ENCODE measurements at places on chromosomes 7 and 10.

- no peak for DNase-seq
These were observed 4.5 kb downstream of the POP7 start for GRCh38 chr7:100710452-100710851.

- peak; percentile 1 for DNase-seq
These were observed 89.2 kb upstream of the PFKP start for GRCh38 chr10:2978111-2978510.

- DNase-seq = no peak
These were observed 1.8 kb upstream of the OPN1SW start for GRCh38 chr7:128777156-128778123.

DNA sequence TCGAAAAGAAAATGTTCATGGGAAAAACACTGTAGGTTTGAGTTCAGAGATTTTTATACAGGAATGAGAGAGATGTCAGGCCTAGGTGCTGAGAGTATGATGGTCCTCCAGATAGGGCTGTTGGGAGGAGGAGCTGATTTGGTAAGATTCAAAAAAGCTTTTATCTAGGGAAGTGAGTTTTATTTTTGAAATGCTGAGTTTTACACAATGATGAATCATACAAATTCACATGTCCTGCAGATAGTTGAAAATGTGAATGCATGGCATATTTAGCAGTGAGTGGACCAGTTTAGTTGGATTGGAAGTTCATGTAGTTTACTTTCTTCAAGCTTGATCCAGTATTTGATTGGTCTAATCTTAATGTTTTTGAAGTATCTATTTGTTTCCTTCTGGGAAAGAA is 154.8 kb downstream of the LRRC4 start:
- DNase-seq = no peak

- no peak for DNase-seq
These were observed 14.5 kb downstream of the CFAP46 start for GRCh38 chr10:132927824-132928223.

DNA sequence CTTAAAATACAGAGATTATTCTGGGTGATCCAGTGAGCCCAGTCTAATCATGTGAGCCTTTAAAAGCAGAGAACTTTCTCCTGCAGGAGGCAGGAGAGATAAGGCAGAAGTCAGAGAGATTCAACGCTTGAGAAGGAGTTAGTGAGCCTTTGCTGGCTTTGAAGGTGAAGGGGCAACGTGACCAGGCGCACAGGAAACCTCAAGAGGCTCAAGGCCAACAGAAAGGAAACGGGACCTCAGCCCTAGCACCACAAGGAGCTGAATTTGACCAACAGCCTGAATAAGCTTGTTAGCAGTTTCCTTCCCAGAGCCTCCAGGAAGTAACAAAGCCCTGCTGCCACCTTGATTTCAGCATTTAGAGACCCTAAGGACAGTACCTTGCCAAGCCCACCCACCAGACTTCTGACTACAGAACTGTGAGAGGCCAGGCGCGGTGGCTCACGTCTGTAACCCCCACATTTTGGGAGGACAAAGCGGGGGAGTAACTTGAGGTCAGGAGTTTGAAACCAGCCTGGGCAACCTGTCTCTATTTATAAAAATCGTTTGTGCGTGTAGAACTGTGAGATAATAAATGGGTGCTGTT is 87.3 kb upstream of the KAT6B start:
- DNase-seq = no peak

DNA sequence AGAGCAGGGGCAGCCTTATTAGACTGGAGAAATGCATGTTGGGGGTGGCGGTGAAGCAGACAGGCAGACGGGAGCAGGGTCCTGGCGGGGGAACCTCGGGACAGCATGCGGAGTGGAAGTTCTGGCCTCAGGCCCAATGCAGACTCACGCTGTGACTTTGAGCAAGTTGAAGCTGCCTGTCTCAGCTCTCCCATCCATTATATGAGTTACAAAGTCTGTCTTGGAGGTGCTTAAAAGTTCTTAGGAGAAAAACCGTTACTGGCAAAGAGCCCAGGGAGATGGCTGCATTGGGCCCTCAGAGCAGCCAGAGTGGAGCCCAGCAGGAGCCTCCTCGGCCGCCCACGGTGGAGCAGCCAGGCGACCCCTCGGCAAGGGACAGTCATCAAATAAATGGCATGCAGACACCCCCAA is 509.5 kb downstream of the PLXNA4 start:
- DNase-seq = no peak

DNA sequence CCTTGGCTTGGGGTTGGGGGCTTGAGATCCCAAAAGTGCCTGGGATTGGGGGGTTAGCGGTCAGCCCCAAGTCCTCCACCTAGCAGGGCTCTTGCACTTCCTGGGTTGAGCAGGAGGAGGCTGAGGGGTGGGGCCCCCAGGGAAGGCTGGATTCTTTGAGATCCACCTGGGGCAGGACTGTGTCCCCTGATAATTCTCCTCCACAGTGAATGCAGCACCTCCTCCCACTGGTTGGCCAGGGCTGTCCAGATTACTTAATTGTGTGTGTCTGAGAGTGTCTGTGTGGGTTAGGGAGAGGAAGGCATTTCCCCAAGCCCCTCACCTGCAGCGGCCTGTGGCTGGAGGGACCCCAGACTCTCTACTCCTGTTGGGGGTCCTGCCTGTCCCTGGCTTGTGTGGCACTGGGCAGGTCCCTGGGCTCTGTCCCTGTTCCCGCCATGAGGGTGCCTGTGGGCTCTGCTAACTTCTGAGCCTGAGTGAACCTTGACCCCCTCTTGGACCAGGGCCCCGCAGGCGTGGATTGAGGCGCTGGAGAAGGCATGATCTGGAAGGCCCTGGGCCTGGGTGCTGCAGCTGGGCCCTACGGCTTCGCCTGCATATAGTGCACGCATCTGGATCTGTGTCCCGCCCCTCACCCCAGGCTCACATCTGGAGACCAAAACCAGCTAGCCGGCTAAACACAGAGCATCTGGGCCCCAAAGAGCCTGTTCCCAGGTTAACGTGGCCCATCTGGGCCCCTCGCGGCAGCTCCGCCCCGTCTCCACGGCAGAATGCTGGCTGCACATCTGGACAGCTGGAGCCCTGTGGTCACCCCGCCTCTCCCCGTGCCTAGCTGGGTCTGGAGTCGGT is 10.4 kb downstream of the TMEM270 start:
- no peak for DNase-seq

DNA sequence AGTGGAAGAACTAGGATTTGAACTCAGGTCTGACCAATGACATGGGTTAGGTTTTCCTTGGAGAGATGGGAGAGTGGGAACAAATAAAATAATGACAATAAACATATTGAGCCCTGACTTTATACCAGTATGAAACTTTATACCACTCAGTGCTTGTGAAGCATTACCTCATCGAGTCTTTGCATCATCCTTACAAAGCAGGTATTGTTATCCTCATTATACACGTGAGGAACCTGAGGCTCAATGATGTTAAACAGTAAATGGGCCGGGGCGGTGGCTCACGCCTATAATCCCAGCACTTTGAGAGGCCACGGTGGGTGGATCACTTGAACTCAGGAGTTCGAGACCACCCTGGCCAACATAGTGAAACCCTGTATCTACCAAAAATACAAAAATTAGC is 47.7 kb downstream of the HHEX start:
- DNase-seq = no peak

- no peak for DNase-seq
These were observed 307.3 kb downstream of the THSD7A start for GRCh38 chr7:11524476-11525397.

DNA sequence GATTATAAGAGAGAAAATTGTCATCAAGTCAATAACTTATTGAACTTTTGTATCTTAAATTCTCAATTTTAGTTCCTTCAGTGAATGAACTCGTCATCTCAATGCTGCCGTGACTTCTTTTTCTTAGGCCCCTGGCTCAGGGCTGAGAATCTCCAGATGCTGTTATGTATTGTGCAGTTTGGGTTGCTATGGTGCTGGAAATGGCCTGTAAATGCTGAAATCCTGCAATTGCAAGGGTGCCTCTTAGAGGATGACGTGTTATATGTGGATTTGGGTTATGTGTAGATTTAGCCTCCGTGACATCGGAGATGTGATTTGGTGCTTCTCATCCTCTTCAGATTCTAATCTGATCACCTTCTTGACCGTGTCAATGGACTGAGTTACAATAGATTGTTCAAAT is 55.7 kb upstream of the ZRANB1 start:
- DNase-seq = no peak

- no peak for DNase-seq
These were observed 11.1 kb upstream of the ACSL5 start for GRCh38 chr10:112362833-112363232.

DNA sequence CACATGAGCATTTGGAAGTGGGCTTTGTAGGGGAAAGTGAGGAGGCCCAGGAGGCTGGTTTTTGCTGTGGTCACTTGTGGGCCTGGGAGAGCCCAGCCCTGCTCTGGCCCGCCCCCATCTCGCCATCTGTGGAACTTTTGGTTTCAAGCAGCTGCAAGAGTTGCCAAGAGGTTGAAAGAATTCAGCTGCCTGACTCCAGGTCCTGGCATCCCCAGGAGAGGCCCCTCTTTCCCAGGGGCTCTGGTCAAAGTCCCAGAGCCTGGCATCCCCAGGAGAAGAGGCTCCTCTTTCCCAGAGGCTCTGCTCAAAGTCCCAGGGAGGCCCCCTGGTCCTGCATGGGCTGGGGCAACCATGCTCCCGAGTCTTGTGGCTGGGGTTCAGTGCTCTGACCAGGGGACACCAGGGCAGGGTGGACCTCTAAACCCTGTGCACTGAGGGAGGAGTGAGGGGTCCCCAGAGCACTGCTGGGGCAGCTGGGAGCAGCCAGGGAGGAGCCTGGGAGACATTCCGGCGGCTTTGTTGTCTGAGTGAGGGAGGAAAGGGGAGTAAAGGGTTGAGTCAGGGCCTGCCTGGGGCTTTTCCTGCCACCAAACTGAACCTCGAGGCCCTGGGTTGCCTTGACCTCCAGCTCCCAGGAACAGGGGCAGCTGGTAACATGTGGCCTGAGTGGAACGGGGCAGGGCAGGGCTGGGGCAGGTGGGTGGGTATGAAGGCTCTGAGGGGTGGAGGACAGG is 27.7 kb upstream of the CSGALNACT2 start:
- DNase-seq = no peak

GRCh38 chr7:31850601-31851000 is 163.6 kb downstream of the PPP1R17 start:
- no peak for DNase-seq

- no peak for DNase-seq
These were observed 121.5 kb upstream of the SH2B2 start for GRCh38 chr7:102165136-102165535.

GRCh38 chr7:156473476-156474240 is 166.9 kb upstream of the RNF32 start:
- DNase-seq = no peak

- no peak for DNase-seq
These were observed 644 bp downstream of the SORBS1 start for GRCh38 chr10:95560278-95561176.

DNA sequence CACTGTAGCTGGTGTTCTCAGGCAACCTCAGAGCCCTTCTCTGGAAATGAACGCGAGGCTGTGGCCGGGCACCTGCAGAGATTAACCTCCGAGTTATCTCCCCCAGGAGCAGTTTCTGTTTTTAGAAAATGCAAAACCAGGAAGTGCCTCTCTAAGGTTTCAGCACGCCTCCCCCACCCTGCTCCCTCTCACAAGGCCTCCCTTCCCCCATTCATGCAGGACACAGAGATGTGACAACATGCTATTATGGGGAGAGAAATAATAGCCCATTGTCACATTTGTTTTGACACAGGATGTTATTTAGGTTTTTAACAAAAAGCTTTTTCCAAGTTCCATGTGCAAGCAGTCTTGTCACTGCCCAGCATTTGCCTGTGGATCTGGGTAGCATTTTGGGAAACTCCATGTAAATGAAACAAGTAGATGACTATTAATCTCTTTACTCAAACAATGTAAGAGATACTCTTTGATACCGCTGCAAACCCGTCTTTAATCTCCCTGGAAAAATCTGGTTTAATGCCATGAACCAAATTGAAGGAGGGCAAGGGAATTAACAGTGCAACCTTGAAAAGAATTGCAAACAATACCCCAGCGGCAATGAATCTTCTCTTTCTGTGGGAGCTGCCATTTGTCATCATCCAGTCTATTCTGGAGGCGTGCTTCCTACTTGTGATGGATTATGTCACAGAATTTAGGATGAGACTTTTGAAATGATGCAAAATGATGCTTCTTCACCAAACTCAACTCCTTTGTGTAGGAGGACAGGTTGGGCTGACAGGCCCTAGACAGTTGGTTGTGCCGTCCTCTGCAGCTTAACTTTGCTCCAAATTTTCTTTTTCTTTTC is 86.5 kb upstream of the NMT2 start:
- peak; percentile 24 for DNase-seq

DNA sequence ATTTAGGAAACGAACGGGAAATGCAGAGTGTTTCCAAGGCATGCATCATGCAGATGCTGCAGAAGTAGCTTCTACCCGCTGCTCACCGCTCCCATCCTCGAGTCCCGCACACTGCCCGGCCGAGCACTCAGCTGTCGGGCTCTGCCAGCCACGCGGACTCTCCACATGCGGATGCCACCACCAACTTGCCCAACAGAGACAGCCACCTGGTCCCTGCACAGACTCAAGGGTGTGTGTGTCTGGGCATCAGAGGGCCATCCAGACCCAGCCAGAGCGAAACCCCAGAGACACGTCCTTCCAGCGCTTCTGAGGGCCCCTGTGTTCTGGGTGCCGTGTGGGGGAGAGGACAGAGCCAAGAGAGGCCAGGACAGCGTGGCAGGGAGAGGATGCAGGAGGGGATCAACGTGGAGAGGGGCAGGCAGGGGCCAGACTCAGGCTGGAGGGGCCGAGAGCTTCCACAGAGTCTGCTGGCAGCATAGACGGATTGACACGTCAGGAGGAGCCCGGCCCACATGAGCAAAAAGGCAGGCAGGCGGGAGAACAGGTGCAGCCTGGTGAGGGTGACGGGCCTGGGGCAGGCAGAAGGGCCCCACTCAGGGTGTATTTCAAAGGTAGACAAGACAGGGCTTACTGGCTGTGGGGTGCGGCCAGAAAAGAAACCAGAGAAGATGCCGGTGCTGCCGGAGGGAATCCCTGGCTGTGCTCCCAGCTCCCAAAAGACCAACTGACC is 18.3 kb downstream of the GPER1 start:
- no peak for DNase-seq

DNA sequence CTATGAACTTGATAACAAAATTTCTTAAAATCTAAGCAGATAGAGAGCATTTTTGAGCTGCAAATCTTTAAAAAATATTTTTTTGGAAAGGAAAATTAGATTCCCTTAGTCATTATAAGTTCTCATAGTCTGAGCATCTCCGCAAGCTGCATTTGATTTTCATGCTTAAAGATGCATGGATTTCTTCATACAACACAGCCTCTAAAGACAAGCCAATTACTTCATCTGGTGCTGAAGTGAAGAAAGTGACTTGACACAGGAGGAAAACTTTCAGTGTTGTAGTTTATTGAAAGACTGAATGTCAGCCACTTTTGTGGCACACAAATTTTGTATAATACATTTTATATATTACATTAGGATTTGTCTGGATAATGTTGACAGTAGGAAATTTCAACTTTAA is 22.5 kb downstream of the SEMA3D start:
- DNase-seq = no peak

GRCh38 chr10:110977662-110978061 is 58.3 kb downstream of the SHOC2 start:
- no peak for DNase-seq

GRCh38 chr7:39465055-39465929 is 100.9 kb upstream of the YAE1 start:
- peak; percentile 28 for DNase-seq
